ENCODE measurements at places on chromosomes 12 and 14. TPM values are rescaled to one million over a fixed set of nuclear protein-coding genes. Genes with fewer than 3 reads are reported as not detected.

The SSPN gene
- 0.13 TPM for total RNA-seq

The ADCY6 gene
- total RNA-seq = 30.4 TPM

The OTX2 gene
- not detected for total RNA-seq

- DNase-seq = no peak
These were observed 236.1 kb downstream of the GRIN2B start for GRCh38 chr12:13745111-13745860.
